ENCODE measurements at places on chromosomes 3 and 15. TPM values are rescaled to one million over a fixed set of nuclear protein-coding genes. Genes with fewer than 3 reads are reported as not detected.

The GOLGA6L10 gene
- 0.99 TPM for polyA plus RNA-seq

The ARHGAP11A gene
- polyA plus RNA-seq = 9.1 TPM

The FAM43A gene
- polyA plus RNA-seq = 8.1 TPM

GRCh38 chr3:50523279-50523811 is 19.9 kb upstream of the CACNA2D2 start:
- DNase-seq = no peak

DNA sequence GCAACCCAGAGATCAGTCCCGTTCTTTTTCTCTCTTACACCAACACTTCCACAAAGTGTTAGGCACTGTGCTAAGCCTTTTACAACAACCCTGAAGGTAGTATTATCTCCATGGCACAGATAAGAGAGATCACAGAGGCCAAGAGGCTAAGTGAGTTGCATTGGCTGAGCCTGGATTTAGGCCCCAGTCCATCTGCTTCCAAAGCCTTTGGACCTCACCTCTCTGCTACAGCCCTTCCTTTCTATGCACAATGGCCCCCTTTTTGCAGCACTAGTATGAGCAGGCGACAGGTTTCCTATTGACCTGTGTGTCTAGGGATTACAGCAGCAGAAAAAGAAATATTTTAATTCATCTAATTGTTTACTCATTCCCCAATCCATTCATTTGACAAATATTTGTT is 76.2 kb downstream of the CRYGS start:
- no peak for DNase-seq

- no peak for DNase-seq
Measured at GRCh38 chr3:53223025-53223424, 32.8 kb downstream of the TKT start.

- DNase-seq = no peak
Measured at GRCh38 chr3:129623447-129624118, 17.1 kb upstream of the PLXND1 start.
